ENCODE measurements at places on chromosomes 1 and 21.

DNA sequence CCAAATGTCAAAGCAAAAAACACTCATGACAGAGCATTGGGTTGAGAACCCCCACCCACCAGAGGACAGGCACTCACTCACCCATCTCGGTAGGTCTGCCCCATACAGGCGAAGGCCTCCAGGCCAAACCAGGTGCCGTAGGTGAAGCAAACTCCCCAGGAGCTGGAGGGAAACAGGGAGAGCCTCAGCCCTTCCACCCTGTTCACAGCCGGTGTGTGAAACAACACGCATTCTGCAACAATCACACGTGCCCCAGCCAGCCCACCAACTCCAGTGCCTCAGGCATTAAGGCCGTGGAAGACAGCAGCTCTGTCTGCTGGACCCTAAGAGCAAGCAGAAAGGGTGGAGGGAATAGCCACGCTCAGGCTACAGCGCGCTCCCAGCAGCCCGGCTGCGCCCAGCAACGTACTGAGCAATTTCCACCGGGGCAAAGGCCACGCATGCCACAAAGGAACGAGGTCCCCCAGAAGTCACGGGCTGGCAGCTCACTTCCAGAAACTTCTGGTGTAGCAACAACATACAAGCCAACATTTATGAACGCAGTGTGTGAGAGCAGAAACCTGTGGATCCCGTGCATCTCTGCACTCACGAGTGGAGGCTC lies 11.4 kb upstream of the SPATC1L start:
- DNase-seq = no peak

DNA sequence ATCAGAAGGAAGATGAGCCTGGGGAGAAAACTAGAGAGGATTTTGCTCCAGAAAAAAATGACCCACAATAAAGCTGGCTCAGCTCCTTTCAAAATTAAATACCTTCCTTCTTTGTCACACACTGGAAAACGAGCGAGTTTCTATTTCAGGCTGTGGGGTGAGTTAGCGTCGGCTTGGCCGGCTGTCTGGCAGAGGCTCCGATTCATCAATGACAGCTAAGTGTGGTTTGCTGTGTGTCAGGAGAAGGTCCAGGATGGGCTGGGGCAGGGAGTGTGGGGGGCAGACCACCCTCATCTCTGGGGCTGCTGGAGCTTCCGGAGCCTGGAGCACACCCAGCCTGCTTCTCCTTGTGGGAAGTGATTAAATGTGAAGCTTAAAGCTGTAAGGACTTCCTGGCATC lies 120.2 kb downstream of the ETS2 start:
- no peak for DNase-seq

- DNase-seq = no peak
Observed at GRCh38 chr21:34792504-34793089, 123.8 kb downstream of the CLIC6 start.

GRCh38 chr1:150688763-150689162 lies 8.2 kb downstream of the GOLPH3L start:
- DNase-seq = no peak

DNA sequence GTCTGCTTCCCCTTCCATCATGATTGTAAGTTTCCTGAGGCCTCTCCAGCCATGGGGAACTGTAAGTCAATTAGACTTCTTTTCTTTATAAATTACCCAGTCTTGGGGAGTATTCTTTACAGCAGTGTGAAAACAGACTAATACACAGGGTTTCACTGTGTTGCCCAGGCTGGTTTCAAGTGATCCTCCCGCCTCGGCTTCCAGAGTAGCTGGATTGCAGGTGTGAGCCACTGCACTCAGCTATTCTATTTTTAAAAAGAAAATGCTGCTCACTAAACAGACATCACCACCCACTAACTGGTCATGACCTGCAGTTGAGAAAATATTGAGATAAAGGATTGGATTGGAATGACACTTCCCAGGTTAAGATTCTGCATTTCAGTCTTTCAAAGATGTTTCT lies 20.8 kb upstream of the SLC2A7 start:
- DNase-seq = no peak
